ENCODE measurements at places on chromosomes 3 and 15.

- DNase-seq = no peak
Observed at GRCh38 chr3:179147514-179147872, 664 bp upstream of the PIK3CA start.

DNA sequence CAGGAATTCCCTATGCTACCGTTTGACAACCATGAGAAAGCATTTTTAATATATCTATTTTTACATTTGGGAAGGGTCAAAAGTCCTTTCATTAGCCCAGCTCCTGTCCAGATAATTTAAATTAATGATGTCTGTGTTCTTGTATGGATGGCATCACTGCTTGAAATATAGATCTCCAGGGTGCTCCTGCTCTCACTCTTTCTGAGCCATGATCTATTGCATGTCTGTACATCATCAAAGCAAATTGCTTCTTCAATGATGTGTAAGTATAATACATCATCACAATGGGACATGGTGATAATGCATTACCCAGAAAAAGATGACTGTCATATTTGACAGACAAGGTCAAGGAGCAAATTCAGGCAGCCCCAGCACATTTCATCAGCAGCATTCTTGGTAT is 223.6 kb upstream of the CNTN6 start:
- DNase-seq = no peak

DNA sequence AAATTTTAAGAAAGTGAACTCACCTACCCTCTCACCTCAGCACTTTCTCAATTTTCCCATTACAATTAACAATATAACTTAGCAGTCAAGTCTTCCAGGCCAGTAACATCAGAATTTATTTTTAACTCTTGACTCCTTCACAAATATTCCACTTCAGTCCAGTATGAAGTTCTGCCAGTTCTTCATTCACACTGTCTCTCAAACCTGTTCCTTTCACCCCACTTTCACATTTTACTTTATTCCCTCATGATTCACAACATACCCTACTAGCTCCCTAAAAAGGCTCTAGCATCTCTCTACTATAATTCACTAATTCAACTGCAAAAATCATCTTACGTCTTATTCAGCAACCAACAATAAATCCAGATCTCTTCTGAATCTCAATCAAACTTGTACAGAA is 3.8 kb downstream of the GSK3B start:
- DNase-seq = no peak

DNA sequence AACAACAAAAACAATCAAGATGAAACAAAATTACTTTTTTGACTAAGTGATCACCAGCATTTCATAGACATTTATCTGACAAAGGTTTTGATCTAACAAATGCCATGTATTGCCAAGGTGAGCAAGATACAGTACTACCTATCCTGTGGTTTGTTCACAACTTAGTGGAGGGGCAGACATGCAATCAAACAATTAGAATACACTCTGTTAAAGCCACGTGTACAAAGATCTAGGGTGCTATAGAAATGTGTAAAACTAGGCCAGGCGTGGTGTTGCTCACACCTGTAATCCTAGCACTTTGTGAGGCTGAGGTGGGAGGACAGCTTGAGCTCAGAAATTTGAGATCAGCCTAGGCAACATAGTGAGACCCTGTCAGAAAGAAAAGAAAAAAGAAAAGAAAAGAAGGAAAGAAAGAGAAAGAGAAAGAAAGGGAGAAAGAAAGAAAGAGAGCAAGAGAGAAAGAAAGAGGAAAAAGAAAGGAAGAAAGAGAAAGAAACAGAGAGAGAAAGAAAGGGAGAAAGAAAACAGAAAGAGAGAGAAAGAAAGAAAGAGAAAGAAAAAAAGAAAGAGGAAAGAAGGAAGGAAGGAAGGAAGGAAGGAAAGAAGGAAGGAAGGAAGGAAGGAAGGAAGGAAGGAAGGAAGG is 1.4 kb upstream of the TRIM69 start:
- DNase-seq = no peak

DNA sequence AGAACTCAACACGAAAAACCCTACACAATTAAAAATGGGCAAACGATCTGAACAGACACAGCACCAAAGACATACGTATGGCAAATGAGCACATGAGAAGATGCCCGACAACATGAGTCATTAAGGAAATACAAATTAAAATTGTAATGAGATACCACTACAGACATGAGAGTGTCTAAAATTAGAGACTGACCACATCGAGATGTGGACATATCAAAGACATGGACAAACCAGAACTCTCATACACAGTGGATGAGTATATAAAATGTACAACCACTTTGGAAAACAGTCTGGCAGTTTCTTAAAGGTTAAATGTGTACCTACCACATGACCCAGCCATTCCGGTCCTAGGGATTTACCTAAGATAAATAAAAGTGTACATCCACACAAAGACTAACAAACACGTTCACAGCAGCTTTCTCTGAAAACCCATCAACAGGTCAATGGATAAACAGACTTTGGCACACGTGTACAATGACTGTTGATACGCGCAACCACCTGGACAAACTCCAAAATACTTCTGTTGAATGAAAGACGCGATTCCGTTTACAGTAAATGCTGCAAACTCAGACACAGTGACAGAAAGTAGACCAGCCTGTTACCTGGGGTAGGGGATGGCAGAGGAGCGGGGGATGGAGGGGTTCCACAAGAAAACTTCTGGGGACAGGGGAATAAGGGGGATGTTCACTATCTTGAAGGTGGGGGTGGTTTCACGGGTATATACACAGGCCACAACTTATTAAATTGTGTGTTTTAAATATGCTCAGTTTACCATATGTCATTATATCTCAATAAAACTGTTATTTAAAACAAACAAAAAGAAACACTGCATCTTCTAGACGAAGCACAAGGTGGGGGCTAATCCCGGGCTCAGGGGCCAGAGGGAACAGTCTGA is 2.1 kb downstream of the TNK2 start:
- DNase-seq = no peak

DNA sequence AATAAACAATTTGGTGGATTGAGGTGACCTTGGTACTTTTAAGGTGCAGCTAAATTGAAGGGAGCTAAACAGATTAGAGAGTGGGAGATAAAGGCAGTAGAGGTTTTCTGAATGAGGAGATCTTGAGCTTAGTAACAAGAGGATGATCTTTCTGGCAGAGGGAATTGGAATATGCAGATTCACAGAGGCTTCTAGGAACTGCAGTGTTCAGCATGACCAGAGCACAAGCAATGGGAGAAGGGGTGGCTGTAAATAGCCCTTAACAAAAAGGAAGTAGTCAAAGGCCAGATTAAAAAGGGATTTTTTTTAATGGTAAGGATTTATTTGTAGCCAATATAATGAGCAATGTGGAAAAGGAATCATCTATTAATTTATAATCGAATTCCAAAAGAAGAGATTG is 5.7 kb upstream of the BNIP2 start:
- no peak for DNase-seq

Data from GM04503 (cell line).